ENCODE measurements at places on chromosomes 1 and 21. TPM values are rescaled to one million over a fixed set of nuclear protein-coding genes. Genes with fewer than 3 reads are reported as not detected.

GRCh38 chr1:227227761-227228160 is 90.5 kb downstream of the CDC42BPA start:
- DNase-seq = peak; percentile 29

GRCh38 chr1:25889470-25889869 is 14.0 kb upstream of the PAQR7 start:
- no peak for DNase-seq

DNA sequence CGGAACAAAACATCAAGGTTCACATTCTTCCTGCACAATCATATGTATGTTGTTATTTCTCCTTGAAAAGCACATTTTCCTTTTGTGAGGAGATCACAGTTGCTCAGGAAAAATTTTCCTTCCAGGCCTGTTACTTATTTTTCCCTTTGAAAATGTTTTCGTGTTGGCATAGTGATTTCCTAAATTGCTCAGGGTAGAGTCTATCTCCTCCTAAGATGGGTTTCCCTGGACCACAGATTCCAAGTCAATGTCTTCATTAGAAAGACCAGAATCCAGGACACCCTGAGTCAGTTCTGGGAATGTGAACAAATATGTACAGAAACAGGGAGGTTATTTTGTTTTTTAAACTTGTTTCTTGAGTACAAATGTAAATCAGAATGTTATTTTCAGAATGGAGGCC is 94.3 kb upstream of the C1orf105 start:
- no peak for DNase-seq

DNA sequence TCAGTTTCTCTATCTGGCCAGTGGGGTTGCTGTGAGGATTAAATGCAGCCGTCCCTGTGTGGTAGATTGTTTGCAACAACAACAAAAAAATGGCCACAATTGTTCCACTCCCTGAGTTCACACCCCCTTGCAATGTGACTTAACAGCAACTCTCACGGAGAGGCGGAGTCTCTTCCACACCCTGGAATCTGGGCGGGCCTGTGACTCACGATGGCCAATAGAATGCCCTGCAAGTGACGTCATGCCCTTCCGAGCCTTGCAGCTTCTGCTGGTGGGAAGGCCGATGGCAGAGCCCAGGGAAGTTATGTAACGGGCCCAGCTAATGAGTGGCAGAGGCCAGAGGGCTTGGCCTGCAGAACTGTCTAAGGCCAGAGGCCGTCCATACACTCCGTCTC is 87.9 kb downstream of the RIPK4 start:
- DNase-seq = peak; percentile 94

GRCh38 chr1:32329931-32330466 is 6.0 kb downstream of the MARCKSL1 start:
- no peak for DNase-seq

BTBD19 gene
- 6.0 TPM for total RNA-seq
